ENCODE measurements at places on chromosomes 2 and 18.

GRCh38 chr2:209425471-209426071 is 1.7 kb downstream of the MAP2 start:
- peak; percentile 59 for DNase-seq

DNA sequence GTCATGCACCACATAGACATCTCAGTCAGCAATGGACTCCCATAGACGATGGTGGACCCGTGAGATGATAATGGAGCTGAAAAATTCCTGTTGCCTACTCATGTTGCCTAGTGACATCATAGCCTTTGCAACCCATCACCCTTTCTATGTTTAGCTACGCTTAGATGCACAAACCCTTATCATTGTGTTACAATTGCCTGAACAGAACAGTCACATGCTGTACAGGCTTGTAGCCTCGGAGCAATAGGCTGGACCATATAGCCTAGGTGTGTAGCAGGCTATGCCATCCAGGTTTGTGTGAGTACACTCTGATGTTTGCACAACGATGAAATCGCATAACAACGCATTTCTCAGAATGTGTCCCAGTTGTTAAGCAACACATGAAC is 221.6 kb downstream of the ALPK2 start:
- no peak for DNase-seq

DNA sequence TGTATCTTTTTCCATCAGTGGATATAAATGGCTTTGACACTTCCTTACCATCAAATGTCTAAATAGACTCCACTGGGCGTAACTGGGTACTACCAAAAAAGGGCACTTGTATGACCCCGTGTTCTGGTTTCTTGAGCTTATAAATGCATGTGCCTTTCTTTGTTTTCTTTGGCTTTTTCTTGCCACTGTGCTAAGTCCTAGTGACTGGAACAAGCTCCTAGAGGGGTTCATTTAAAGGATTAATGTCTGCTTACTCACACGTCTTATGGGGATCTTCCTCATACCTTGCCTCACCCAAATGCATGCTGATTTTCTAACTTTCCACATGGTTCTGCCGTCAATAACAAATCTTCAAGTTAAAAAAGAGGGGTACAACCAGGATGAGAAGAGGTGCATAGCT is 19.8 kb upstream of the ZNF532 start:
- no peak for DNase-seq

DNA sequence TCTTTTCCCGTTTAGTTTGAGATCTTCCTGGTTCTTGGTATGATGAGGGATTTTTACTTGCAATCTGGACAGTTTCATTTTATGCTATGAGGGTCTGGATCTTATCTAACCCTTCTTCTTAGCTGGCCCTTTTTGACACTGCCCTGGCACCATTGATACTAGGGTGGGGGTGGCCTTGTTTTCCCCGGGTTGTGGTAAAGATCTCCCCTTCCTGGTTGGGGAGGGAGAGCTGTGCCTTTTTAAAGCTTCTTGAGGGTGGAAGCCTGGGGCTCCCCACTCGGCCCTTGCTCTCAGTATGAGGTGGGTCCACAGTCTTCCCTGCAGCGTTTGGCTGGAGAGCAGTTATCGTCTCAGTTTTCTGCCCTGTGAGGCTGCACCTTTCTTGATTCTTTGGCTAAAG is 66.1 kb downstream of the ASB1 start:
- no peak for DNase-seq

DNA sequence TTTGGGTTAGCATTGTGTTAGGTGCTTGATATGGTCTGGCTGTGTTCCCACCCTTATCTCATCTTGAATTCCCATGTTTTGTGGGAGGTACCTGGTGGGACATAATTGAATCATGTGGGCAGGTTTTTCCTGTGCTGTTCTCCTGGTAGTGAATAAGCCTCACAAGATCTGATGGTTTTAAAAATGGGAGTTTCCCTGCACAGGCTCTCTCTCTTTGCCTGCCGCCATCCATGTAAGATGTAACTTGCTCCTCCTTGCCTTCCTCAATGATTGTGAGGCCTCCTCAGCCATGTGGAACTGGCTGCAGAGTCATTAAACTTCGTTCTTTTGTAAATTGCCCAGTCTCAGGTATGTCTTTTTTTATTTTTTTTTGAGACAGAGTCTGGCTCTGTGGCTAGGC is 2.8 kb downstream of the MSH2 start:
- no peak for DNase-seq

DNA sequence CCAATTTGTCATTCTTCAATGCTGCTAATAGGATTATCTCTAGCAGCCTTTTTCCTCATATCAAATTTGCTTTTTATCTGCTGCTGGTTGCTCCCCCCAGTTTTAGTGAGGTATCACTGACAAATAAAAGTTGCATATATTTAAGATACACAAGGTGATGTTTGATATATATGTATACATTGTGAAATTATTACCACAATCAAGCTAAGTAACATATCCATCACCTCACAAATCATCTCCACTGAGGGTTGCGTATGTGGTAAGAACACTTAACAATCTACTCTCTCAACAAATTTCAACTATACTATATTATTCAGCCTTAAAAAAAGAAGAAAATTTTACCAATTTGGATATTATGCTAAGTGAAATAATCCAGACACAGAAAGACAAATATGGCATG is 30.5 kb upstream of the UBE2E3 start:
- no peak for DNase-seq

DNA sequence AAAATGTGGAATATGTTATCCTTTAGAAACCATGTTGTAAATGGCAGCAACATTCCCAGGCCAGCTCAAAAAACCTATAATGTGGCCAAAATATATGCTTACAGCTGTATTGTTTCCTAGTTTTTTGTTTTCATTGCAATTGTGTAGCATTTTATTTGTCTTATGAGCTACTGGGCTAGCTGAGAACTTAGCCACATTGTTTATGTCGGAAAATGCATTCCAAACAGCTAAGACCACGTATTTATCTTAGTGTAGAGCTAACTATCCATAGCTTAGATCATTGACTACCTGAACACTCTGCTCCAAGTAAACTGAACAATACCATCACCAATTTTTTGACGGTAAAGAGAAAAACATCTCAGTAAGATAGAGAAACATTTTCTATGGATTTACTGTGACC is 38.4 kb downstream of the METAP1D start:
- DNase-seq: no peak

GRCh38 chr2:200189964-200190363 is 116.5 kb upstream of the SPATS2L start:
- DNase-seq: no peak

- no peak for DNase-seq
Measured at GRCh38 chr2:188693111-188693510, 281.1 kb upstream of the COL3A1 start.

DNA sequence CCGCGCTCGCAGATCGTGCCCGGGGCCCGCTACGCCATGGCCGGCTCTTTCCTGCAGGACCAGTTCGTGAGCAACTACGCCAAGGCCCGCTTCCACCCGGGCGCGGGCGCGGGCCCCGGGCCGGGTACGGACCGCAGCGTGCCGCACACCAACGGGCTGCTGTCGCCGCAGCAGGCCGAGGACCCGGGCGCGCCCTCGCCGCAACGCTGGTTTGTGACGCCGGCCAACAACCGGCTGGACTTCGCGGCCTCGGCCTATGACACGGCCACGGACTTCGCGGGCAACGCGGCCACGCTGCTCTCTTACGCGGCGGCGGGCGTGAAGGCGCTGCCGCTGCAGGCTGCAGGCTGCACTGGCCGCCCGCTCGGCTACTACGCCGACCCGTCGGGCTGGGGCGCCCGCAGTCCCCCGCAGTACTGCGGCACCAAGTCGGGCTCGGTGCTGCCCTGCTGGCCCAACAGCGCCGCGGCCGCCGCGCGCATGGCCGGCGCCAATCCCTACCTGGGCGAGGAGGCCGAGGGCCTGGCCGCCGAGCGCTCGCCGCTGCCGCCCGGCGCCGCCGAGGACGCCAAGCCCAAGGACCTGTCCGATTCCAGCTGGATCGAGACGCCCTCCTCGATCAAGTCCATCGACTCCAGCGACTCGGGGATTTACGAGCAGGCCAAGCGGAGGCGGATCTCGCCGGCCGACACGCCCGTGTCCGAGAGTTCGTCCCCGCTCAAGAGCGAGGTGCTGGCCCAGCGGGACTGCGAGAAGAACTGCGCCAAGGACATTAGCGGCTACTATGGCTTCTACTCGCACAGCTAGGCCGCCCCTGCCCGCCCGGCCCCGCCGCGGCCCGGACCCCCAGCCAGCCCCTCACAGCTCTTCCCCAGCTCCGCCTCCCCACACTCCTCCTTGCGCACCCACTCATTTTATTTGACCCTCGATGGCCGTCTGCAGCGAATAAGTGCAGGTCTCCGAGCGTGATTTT is 7.6 kb downstream of the TBR1 start:
- no peak for DNase-seq

DNA sequence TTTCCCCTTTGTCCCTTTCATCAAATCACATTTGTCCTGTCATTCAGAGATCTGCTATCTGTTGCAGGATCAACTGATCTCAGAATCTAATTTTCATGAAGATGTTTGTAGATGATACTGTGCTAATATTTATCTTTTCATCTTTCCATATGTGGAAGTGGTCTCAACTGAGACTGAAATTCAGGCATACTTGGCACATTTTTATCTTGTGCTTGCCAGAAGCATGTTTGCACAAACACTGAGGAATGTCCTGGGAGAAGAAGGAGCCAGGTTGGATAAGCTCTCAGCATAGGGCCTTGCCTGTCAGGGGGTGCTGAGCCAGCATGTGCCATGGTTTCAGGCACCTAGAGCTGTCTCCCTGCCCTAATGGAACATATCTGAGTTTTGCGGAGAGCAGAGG is 24.5 kb upstream of the MMADHC start:
- no peak for DNase-seq

DNA sequence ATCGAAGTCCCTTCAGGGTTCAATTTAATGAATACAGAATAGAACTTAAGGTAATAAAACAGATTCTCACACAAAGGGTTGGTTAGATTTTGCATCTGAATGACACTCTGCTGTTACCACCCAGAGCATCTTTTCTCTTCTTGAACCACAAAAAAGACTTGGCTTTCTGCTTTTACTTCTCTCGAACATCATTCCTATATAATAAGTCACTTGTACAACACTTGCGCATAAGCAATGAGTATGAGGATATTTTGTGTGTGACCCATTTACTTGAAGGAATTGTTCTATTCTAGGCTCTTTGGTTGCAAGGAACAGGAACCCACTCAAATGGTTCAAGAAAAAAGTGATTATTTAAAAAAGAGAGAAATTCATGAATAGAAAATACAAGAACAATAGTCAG is 126.2 kb downstream of the NUP35 start:
- DNase-seq: no peak

GRCh38 chr2:71620116-71620515 is 166.8 kb downstream of the DYSF start:
- DNase-seq: no peak

- DNase-seq: no peak
Measured at GRCh38 chr2:71939588-71940535, 207.8 kb downstream of the CYP26B1 start.

- DNase-seq: no peak
Measured at GRCh38 chr2:23585273-23586170, 200.5 kb downstream of the KLHL29 start.

DNA sequence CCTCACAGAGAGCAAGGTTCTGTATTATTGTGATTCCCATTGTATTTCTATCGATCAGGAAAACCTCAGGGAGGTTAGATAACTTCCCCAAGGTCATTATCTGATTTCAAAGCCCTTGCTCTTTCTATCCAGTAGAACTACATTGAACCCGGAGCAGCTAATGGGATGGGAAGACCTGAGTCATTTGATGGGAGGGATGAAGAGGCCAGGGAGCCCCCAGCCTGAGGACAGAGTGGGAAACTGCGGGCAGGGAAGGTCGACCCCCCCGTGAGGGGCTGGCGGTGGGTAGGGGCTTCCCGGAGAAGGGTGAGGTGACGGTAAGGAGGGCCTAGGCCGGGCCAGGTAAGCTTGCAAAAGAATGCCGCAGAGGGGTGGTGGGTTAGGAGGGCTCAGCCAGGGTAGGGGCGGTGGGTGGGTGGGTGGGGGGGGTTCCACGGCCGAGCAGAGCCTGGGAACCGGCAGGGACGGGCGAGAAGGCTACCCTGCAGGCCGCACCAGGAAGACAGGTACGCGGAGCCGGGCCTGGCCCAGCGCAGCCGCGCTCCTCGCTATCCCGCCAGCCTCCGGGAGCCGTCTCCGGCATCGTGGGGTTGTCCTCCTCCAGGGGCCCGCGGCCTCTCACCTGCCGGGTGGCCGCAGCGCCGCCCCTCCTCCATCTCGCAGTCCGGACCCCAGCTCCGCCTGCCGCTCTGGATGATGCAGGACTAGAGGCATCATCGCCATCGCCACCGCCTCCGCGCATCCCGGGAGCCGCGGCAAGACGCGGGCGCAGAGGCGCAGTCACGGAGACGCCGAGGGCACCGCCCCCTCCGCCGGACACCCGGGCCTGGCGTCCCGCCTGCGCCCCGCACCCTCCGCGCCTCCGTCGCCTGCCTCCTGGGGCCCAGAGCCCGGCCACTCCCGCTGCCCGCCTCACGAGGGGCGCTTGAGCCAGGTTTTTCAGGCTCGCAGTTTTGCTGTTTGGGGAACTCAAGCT is at the start of gene GPR75:
TSS of gene GPR75 (minus strand) at position 762 of the 976 bp plus-strand sequence. CDS start 5,211 bp downstream, outside the sequence.
- DNase-seq: no peak

GRCh38 chr18:33231474-33232317 is 208.8 kb downstream of the CCDC178 start:
- peak; percentile 65 for DNase-seq

DNA sequence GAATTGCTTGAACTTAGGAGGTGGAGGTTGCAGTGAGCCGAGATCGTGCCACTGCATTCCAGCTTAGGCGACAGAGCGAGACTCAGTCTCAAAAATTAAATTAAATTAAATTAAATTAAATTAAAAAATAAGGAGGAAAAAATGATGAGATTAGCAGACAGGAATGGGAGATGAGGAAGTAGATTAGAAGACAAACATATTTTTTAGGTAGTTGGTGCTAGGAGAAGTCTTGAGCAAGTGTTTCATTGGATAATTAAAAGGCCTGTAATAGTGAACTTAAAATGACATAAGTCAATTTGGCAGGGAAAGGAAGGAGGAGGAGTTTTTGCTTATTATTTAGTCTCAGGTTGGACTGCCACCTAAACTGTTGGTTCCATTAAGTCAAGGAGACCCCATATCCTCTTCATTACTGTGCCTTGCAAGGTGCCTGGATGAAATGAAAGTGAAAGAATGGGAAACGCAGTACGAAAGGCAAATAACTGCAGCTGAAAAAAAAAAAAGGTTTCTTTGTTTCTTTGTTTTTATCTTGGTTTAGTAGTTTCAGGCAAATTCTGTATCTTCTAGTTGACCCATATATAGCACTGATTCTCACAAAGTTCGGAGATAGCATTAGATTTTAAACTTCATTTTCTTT is 162.0 kb downstream of the SLC8A1 start:
- DNase-seq: no peak

GRCh38 chr2:137964066-137964858 is at the start of gene HNMT:
Gene HNMT, plus strand, starts transcription at chr2:137964473. Its CDS starts 19 bp downstream, at chr2:137964492.
- peak; percentile 22 for DNase-seq

DNA sequence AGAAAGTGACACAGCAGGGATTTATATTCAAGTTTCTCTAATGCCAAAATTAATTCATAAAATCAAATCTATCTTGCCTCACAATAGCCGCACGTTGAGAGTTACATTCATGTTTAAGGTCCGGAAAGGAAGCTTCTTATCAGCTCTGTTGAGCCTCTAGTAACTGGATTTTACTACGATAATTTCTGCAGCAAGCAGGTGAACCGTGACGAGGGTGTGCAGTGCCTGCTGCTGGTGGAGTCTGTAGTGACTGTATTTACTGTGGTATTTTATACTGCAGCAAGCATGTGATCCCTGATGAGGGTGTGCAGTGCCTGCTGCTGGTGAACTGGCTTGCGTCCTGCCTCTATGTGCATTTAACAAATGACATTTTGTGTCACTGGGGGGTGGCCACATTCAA is 120.0 kb downstream of the SNTG2 start:
- DNase-seq: no peak

All from NCI-H2029 (cell line).